ENCODE measurements at places on chromosomes 5 and 9.

DNA sequence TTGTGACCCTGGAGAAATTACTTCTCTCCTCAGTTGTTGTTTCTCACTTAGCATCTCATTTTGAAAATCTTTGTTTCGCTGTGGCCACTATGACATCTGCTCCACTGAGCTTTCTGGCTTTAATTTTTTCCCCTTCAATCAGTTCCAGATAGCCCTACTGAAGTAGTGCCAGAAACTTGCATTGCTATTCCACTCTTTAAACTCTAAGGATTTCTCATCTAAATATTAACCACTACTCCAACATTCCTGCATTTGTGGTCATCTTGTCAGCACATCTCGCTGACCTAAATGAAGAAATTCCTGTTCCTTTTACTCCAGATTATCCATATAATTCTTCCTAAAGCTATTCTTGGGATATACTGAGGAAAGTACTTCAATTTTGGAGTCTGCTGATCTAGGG, 15.3 kb upstream of the NOL6 start:
- DNase-seq: no peak

DNA sequence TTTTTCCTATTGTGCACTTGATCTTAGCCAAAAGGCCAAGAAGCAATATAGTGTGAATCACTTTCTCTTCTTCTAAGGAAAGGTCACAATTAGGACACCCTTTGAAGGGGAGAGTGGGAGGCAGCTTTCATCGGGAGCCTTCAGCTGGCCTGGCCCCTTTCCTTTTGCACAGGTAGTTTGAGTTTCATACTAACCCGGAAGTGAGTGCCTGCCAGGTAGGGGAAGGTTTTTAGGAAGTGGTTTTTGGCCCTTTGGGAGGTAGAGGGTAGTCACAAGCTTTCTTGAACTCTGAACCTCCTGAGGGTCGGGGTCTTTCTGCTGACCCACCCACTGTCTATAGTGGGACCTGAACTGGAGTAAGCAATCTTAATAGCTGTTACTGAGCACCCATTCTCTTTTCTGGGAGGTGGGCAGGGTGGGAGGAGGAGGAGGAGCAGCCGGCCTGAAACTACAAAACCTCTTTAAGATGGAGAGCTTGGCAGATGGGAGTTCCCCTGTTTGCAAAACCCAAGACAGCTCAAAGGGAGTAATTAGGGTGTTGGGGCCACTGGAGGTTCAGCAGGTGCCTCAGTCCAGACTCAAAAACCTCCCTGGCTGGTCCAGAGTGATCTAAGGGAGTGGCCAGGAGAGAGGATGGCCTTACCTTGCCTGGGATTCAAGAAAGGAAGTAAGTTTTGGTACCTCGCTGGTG, 6.0 kb downstream of the LARP1 start:
- no peak for DNase-seq

- DNase-seq: no peak
Observed at GRCh38 chr9:108972626-108973209, 38.5 kb downstream of the ABITRAM start.

- no peak for DNase-seq
Observed at GRCh38 chr5:74482990-74483389, 157.5 kb downstream of the ENC1 start.

DNA sequence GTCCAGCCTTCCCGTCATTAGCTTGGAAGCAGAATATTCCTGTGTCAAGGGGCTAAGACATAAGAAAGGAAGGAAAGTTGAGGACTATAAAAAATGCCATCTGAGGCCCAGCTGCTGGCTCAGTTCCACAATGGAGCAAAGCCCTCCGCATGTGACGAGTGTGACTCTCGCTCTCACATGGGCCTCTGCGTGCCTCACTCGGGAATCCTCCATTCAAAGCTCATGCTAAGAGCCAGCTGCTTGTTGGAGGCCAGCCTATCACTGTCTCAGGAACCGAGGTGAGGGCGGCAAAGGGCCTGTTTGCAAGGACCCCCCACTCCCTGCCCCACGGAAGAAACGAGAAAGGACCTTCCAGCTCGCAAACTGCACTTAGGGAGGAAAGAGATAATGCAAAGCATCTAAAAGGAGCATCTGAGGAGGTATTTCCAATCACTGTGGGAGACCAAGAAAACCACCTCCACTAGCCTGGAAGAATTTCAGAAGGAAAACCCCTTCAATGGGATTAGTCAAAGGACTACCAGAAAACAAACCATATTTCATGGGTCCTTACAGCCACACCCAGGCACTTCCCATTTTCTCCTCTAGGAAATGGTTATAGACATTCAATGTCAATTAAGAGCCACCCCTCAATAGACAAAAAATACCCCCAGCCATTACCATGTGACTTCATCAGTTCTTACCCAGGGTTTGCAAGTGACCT, 95.3 kb downstream of the PRRT1B start:
- DNase-seq: no peak

- no peak for DNase-seq
Observed at GRCh38 chr5:67730917-67731474, 484.6 kb upstream of the PIK3R1 start.

- no peak for DNase-seq
Observed at GRCh38 chr5:134877159-134877558, 3.0 kb downstream of the TXNDC15 start.

DNA sequence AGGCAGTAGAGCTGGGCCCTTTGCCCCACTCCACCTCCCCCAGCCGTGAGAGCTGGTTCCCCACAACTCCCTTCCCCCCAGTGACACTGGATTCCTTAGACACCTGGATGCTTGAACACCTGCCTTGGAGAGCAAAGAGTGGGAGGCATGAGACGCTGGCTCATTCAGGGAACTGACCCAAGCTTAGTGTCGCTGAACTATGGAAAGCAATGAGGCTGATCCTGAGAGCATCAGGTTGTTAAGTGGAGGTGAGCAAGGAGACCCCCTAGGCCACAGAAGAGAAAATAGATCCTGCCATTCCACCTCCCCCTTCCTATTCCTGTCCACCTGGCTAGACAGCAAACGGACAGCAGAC, 2.0 kb downstream of the CCL19 start:
- no peak for DNase-seq

DNA sequence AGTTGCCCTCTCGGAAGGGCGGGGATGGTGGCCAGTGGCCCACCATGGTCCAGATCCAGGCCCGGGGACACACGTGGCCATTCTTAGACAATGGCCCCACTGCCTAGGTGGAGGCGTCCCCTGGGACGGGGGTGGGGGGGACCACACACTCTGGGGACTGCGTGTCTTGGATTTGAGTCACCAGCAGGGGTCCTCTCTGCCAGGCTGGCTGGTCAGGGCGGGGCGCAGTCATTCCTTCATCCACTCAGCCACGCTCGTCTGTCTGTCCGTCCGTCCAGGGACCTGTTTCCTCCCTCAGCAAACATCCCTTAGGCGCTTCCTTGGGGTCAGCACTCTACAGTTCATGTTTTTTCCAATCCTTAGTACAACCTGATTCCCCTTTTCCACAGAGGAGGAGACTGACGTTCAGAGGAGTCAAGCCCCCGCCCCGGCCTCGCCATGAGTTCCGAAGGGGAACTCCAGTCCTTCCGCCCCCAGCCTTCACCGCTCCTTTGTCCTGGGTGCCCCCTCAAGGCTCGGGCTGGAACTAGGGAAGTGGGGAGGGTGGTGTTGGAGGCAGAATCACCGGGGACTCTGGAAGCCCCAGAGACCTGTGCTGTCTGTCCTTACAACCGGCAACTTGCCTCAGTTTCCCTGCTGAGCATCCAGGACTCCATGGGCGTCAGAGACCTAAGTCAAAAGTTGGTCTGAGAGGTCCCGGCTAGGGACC, 276.6 kb upstream of the MVB12B start:
- no peak for DNase-seq

DNA sequence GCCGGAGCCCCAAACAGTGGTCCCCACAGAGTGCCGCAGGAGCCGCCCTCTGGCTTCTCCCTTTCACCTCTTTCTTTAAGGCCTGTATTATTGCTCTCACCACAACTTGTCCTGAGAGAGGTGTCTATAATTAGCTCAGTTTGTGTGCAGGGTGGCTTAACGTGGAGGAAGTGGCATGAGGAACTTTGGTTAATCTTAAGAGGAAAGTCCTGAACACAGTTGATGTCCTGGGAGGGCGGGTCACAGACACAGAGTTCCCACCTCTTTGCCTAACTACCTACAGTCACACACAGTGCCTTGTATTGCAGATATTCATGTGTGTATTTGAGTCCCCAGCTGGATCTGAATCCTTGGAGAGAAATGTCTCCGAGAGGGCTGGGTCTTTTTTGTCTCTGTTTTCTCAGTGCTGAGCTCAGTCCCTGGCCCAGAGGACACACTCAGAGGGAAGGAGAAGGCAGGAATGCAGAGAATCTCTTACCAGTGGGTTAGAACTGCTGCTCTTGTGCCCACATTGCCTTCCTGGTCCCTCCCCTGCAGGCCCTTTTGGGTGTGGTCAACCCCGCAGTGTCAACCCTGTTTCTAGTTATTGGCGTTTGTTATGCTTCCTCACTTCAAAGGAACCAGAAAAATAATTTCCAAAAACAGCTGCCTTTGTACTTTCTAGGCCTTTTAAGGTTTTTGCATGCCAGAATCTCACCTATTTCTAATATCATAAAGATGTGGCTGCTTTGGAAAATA, 392.5 kb downstream of the KDM4C start:
- no peak for DNase-seq

GRCh38 chr5:168348084-168348414, 56.6 kb downstream of the WWC1 start:
- no peak for DNase-seq

DNA sequence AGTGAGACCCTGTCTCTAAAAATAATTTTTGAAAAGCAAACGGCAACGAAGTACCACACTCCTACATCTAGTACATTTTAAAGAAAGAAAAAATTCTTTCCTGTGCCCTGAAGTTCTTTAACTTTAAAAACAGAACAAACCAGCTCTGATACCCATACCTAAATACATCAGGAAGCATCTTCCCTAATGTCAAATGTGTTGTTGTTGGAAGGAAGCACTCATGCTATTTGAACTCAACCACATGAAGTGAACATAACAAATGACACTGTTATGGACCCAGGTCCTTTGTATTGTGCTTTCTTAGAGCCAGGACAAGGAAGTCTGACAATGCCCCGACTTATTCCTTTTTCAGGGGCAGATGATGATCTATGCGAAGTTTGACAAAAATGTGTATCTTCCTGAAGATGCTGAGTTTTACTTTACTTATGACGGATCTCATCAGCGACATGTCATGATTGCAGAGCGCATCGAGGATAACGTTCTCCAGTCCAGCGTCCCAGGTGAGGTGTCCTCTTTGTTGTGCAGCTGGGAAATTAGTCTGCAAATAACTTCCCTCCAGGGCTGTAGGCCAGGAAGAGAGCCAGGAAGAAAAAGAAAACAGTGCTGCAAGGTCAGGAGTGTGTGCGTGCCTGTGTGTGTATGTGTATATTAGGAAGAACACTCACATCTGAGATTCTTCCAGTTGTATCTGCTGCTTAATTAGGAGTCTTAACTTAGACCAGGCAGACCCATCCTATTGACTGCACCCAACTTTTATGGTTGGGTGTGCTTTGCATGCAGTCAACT, 123.7 kb downstream of the ARHGEF28 start:
- no peak for DNase-seq

DNA sequence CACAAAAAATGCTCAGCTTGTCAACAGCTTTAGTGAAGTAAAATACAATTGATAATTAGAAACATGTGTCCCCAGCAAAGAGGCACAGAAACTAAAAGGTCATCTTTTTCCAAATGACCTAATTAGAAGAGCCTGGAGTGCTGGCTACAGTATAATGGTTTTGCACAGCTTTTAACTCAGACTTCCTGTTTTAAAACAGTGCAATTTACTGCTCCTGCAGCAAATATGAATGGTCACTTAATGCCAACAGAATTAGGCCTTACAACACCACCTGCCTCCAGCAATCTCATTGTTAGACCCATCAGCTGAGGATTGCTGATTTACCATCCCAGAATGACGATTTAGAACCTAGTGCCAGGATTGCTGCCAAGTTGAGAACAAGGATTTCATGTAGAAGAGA, 239.3 kb downstream of the CETN3 start:
- no peak for DNase-seq

- no peak for DNase-seq
Observed at GRCh38 chr5:74544811-74545210, 95.7 kb downstream of the ENC1 start.

DNA sequence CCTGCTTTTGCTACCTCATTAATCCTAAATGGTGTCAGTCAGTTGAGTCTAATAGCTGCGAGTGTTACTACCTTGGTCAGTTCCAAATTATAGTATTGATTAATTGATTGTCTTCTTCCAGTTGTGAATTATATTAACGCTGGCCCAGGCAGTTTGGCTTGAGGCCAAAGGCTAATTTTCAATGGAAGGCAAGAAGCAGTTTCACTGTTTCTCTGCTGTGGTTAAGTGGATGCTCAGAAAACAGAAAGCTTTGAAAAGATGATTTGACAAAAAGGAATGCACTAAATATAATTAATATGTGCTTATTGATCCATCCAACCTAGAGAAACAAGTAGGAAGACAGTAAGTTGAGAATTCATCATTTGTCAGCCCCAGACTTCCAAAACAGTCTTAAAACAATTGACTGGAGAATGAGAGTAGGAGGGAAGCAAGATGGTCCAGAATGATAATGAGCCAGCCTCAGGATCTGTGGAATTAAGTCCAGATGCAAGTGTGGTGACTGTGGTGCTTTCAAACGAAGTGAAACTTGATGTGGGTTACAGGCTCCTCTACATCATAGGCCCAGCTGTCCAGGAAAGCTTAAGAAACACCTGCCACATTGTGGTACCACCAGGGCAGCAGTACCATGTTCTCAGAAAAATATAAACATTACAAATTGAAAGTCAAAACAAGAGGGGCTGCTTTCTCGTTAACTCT, 1371.0 kb upstream of the DMAC1 start:
- no peak for DNase-seq

- DNase-seq: no peak
Observed at GRCh38 chr5:59126016-59126707, 543.3 kb downstream of the RAB3C start.

GRCh38 chr9:80437825-80438224, 866.1 kb downstream of the TLE4 start:
- DNase-seq: no peak

DNA sequence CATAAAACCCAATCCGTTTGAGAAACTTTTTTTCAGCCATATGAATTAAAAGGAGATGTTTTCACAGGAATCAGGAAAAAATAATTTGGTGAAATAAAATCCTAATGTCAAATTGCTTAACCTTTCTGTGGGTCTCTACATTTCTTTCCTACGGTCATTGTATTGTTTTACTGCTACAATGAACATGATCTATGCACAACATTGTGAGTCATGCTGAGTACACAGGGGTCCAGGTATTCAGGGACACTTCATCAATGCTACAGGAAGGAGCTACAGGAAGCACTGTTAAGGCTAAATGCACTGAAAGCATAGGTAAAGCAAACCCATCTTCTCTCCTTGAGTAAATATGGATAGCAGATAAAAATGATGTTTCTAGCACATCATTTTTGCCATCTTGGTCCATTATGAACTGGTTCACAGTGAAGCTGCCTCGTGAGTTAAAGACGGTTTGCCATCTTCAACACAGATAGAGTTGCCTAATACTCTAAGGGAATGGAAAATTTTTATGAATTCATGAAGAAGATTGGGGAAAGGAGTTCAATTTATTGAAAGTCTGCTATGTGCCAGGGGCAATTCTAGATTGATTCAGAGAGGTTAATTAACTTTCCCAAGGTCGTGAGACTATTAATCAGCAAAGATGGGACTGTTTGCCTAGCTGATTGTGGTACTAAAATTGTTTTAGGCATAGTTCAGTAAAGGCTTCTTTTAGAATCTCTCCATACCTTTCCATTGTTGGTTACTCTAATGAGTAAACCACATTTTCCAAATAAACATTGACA, 85.5 kb downstream of the DIRAS2 start:
- DNase-seq: no peak

GRCh38 chr9:116868201-116868600, 181.1 kb downstream of the TRIM32 start:
- DNase-seq: no peak

- DNase-seq: no peak
Observed at GRCh38 chr9:120944434-120944843, 17.8 kb upstream of the TRAF1 start.
